Stimulated activated naive CD8-positive, alpha-beta T cell treated with anti-CD3 and anti-CD28 coated beads, Interleukin-15, amount 100 ng/mL, for 72 hours (primary cell): ENCODE measurements at places on chromosomes 6 and 20.

DNA sequence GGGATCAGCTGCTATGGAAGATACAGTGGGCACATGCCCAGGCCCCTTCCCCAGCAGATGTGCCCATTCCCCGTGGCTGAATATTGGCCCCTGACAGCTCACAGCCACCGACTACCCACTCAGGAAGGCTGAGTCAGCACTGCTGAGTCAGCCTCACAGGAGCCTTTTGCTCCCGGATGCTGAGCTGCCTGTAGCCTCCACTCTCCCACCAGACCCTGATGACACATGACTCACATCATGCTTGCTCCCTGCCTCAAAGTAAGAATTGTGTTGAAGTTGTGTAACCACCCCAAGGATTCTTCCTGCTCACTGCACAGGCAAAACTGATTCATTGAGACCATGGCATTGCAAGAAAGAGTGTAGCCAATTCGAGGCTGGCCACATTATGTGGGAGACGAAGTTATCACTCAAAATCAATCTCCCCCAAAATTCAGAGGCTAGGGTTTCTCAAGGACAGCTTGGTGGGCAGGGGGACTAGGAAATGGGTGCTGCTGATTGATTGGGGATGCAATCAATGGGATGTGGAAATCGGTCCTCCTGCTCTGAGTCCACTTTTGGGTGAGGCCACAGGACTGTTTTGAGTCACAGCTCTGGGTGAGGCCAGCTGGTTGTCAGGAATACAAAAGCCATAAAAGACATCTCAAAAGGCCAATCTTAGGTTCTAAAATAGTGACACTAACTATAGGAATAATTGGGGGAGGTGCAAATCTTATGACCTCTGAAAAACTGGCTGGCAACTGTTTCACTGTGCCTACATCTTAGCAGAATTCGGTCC is 556.6 kb upstream of the CDH4 start:
- DNase-seq = no peak

DNA sequence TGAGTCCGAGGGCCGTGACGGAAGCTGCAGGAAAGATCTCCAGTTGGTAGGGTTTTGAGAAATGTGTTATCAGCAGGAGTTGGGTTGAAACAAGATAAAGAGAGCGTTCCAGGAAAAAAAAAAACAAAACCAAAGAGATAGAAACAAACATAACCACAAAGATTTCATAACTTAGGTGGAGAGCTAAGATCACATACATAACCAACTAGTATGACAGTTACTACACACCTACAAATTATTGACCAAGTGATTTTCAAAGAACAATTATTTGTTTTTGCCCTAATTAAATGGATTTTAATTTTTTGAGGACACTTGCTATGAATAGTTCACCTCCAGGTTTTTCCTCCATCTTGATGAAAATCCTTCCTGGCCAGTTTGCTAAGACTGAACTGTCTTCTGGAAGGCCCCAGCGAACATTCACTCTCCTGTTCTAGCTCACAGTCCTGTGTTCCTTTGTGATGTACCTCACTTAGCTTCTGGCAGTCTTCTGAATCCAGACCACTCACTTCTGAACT is 69.4 kb downstream of the SNX9 start:
- DNase-seq = no peak

DNA sequence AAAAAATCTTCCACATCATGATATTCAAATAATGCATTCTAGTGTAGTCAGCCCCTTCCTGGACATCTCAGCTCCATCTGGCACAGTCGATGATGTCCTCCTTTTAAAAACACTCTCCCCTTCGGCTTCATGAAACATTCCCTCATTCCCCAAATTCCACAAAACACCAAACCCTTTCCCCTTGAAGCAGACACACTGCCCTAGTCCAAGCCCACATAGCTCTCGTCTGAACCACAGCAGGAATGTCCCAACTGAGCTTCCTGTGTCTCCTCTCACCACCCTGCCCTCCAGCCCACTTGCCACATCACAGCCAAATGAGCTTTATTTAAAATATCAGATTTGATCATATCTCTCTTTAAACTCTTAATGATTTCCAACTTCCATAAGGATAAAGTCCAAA is 106.4 kb upstream of the CARMIL1 start:
- no peak for DNase-seq

- no peak for DNase-seq
Measured at GRCh38 chr20:62337558-62338293, 29.4 kb downstream of the LAMA5 start.

DNA sequence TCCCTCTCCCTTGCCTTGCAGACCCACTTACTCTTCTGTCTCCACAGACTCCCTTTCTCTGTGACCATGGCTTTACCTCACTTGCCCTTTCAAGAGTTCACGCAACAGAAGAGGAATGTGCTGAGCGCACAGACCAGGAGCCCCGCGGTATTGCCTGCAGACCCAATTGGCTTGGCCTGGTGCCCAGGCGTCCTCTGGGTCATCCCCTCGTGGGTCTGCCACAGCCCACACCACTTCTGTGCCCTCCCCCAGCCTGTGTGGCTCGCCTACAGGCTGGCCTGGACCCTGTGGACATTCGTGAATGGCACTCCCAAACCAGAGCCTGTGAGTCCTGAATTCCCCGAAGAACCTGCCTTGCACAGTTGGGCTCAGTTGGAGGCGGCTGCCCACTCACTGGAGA is 15.3 kb upstream of the NINL start:
- DNase-seq = no peak

DNA sequence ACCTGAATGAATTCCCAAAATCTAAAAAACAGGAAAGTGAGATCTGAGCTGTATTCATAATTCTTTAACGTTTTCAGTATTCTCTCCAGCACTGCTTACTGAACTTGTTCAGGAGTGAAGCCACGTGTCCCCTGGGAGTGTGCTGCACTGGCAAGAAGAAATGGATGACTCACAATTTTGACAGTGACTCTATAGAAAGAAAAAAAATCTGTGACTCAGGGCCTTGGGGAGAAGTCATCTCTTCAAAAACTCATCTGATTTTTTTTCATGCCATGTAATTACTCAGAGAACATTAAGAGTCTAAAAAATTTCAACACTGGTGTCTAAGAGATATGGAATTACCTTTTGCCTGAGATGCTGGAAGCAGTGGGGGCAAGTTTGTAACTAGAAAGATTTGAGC is 39.7 kb downstream of the ANKEF1 start:
- no peak for DNase-seq

DNA sequence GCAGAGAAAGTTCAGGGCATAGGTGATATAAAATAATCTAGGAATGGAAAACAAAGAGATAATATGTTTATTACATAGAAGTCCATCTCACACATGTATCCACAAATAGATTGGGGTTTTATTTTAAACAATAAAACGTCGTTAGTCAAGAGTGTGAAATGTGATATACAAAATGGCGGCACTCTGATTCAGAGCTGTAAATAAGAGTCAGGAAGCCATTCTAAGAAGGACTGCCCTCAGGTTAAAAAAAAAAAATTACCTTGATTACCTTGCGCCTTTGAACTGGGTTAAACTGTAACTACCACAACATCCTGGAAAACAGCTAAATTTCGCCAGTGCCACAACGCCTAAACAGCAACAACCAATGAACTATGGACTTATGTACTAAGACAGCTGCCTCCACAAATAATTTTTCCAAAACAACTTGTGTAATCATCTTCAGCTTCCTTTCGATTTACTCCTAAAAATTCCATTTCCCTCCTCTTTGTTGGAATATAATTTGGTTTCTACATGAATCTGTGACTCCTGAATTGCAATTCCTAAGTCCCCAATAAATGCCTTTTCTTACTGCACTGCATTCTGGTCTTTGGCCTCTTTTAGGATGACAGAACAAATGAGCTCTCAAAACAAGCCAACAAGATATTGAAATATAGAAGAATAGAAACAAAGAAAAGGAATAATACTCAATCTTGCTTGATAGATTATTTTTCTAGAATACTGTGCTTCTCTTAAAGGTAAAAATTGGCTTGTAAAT is 1019.5 kb upstream of the MAP3K7 start:
- no peak for DNase-seq

DNA sequence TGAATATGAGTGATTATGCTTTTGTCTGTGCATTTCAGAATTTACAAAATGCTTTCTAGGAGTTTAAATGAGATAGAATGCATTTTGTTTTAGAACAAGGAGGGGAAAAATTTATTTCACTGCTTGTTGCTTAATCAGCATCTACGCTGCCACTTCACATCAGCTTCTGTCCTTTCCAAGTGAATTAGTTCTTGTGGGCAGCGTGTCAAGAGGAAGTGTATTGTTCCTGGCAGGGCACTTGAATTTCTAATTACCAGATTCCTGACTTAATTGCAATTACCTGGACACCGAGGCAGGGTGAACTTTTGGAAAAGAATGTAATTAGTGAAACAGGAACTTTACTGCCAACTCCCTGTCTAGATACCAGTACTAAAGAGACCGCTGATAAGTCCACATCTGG is 263.5 kb downstream of the TMEM242 start:
- DNase-seq = no peak

GRCh38 chr6:34926655-34927054 is 37.6 kb downstream of the ANKS1A start:
- DNase-seq = no peak

- DNase-seq = no peak
Measured at GRCh38 chr6:133165235-133165634, 75.9 kb upstream of the EYA4 start.

GRCh38 chr6:157271911-157272310 is 51.4 kb downstream of the TMEM242 start:
- DNase-seq = no peak

DNA sequence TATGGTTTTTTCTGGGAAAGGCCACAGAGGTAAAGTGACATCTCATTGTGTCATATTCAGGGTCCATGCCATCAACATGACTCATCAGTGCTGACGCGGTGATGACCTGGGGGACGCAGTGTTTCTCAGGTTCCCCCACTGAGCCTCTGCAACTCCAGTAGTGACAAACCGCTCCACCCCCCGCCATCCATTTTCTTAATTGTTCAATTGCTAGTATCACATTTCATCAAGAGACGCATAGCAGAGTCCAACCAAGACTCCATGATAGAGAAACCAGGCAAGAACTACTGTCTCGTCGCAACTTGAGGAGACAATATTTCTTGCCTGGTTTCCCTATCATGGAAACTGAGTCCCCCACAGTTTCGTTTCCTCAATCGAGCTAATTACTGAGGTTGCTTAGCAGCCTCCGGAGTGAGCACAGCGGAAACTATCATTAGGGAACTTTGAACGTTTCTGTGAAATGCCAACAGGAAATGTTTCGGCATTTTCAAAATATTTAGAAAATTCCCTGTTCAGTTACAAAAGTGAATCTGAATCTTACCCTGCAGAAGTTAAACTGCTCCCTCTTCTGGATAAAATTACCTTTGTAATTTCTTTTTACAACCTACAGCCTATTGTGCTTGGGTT is 12.2 kb upstream of the SERPINB1 start:
- DNase-seq = peak; percentile 91

- no peak for DNase-seq
Measured at GRCh38 chr6:14544666-14545065, 427.1 kb downstream of the CD83 start.

DNA sequence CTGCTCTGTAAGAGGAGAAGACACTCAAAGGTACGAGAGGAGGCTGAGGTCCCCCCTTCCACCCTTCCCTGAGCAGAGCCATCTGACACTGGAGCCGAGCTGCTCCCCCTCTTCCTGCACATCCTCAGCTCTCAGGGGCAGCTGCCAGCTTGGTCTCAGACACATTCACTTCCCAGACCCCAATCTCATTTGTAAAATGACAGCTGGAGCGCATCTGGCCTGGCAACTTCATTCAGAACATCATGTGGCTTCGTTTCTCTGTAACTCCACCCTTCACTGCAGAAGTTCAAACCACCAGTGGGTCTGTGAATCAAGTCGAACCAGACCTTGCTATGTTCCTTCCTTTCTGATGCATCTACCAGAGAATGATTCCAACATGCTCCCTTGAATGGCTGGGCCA is 145.6 kb upstream of the CDH4 start:
- DNase-seq = no peak

GRCh38 chr20:47438464-47439381 is 63.0 kb upstream of the NCOA3 start:
- no peak for DNase-seq

DNA sequence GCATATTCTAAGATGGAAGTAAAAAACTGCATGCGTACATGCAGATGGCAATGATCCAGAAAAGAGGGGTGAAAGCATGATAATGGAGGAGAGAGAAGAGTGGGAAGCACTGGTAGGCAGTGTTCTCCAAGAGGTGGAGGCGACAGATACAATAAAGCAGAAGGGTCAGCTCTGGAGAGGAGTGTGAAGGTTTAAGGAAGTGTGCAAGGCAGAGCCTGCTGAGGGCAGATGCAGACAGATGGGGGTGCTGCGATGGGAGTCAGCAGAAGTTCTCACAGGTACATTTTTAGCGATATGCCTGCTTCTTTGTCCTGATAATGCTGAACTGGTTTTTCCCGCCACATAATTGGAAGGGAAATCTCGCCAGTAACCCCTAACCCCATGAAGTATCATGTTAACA is 81.1 kb upstream of the C6orf118 start:
- no peak for DNase-seq

GRCh38 chr6:133245007-133245406 is 3.9 kb downstream of the EYA4 start:
- DNase-seq = no peak

GRCh38 chr6:104952911-104953399 is 4.0 kb upstream of the LIN28B start:
- DNase-seq = no peak

GRCh38 chr20:56223352-56223751 is 25.2 kb upstream of the MC3R start:
- no peak for DNase-seq

DNA sequence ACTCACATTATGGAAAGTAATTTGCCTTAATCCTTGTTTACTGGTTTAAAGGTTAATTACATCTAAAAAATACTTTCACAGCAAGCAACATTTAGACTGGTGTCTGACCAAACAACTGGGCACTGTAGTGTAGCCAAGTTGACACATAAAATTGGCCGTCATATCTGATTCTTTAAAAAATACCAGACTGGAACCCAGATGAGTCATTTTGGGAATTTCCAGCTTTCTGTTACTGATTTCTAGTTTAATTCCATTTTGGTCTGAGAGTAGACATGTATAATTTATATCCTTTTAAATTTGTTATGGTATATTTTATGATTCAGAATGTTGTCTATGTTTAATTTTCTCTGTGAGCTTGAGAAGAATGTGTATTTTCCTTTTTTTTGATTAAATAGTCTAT is 44.1 kb downstream of the SCP2D1 start:
- DNase-seq = no peak

- DNase-seq = no peak
Measured at GRCh38 chr6:118864341-118865099, 29.4 kb upstream of the ASF1A start.

- DNase-seq = peak; percentile 55
Measured at GRCh38 chr6:116561377-116562018, 7.9 kb downstream of the CALHM4 start.

- DNase-seq = no peak
Measured at GRCh38 chr20:496126-496696, 33.9 kb upstream of the TBC1D20 start.
